ENCODE measurements at places on chromosomes 2 and 18.

DNA sequence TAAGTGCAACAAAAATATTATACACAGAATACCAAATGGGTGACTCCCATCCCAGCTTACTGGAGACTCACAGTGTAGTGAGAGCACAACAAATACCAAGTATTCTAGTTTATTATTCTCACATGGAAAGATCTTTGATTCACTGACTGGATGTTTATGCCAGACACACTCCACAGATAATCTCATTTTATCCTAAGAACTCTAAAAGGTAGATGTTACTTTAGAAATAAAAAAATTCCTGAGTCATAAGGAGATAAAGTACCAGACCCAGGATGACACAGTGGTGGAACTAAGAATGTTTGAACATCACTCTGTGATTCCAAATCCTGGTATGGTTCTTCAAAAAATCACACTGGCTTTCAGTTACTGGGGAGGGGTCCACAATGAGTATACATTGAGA is 136.2 kb downstream of the CDH2 start:
- no peak for DNase-seq

DNA sequence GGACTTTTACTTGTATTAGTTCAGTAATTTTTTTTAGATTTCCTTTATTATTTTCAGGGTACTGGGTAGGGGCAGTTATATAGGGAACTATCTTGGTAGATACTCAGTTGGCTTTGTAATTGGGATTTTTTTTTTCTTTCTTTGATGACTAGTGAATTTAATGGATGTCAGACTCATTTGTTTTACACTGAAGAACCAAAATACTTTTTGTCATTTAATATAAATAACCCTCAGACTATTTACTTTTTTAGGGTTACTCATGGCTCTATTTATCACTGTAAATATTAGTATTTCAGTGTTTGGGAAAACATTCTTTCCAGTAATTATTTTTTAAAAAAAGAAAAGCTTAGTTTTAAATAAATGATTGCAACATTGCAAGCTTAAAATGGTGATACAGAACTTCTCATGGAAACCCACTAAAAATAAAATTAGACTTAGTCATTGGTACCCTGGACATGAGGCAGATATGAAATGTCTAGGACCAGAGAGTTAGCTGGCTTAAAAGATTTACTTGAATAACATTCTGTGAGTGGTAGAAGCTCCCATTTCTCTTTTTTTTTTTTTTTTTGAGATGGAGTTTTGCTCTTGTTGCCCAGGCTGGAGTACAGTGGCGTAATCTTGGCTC is 74.4 kb upstream of the CYP20A1 start:
- no peak for DNase-seq

DNA sequence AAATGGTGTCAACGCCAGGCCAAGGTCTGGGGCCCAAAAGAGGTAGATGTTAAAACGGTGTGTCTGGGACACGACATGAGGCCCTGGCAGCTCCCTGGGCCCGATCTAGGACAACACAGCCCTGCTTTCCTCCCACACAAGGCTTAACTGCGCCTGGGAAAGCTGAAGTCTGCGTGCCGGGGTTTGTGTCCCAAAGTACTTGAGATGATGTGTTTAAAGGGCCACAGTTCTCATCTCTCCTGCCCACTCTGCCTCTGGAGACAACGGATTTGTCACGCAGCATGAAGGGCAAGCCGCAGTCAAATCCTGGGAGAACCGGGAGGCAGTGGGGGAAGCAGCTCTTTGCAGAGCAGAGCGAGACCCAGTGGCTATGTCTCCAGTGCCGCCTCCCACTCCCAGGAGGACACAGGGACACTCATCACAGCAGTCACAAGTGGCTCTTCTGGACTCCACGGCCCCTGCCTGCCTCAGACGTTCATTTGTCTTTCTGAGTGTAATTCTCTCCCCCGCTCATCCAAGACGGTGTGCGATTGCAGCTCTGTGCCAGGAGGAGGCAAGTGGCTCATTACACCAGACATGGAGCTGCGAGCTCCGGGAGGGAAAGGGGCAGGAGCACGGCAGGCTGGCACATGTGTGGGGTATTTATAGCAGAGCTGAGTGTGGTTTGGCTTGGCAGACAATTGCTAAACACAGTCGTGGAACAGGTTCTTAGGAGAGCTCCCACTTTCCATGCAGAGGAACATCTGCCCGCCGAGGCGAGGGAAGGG is 57.7 kb upstream of the SEMA4C start:
- DNase-seq = no peak

GRCh38 chr2:82852787-82853186 is 1606.3 kb downstream of the SUCLG1 start:
- no peak for DNase-seq

DNA sequence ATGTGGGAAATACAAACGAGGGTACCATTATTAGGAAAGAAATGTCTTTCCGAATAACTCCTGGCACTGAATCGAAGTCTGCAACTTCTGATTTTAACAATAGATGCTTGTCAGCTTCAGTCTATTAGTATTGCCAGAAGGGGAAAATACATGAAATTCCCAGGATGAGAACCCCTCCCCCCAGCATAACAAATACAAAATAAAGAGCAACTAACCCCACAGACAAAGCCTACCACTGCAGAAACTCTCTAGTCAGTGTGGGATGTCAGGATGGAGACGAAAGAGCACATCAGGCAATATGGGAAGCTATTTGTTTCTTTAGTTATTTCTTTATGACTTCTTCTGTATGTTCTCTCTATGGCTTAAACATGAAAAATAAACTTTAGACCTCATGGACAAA is 365.0 kb upstream of the CDH2 start:
- no peak for DNase-seq

DNA sequence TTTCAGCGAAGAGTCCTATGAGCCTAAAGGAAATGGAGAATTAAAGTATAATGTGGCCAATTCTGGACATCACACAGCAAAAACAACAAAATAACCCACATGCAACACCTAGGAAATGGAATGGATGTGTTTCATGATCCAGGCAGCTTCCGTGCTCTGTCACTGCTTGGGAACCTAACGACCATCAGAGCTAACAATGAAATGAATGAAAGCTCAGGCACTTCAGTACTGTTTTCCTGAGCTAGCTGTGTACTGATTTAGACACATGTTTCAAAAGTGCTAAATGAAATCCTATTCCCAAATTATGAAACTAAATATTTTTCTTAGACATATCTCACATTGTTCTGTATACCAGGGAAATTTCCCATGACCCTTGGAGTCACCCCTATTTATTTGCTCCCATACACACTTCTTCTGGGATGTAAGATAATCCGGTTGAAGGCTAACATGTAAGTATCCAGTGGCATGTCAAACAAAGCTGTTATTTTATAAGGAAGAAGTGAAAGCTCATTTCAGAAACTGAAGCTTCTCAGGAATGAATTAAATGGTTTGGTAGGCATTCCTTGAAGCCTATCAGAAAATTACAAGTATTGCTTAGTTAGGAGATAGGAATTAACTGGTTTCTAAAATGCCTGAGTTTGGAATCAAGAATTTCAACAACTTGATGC is 108.5 kb upstream of the RND3 start:
- no peak for DNase-seq

GRCh38 chr2:31415421-31415820 is 879 bp upstream of the XDH start:
- no peak for DNase-seq

DNA sequence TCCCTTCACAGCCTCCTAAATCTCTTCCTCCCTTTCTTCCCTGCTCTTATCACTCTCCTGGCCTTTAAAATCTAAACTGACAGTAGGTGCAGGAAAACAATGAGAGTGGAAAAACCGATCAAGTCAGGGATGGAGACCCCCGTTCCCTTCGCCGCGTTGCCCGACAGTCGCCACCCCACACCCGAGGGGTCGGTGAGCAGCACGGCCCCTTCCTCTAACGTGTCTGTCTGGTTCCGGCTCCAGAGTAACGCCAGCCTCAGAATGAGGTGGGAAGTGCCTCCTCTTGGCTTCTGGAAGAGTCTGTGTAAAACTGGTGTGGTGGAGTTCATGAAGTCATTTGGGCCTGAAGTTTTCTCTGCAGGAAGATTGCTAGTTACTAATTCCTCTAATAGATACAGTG is 138.6 kb downstream of the NFATC1 start:
- no peak for DNase-seq

DNA sequence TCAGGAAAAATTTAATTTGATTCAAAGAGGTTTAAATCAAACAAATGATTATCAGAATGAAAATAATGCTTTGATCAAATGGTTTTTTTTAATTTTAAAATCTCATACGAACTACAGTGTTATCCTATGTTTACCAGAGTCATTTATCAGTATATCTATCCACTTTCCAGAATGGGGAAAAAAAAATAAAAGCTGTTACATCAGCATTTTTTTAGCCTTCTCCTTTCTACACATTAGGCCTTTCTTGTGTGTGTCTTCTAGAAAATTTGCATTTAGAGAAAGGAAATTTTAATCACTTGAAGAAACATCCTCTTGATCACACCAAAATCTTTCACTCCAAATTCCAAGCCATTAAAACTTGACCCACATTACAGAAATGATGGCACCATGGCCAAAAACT is 608.9 kb upstream of the ID2 start:
- DNase-seq = no peak

DNA sequence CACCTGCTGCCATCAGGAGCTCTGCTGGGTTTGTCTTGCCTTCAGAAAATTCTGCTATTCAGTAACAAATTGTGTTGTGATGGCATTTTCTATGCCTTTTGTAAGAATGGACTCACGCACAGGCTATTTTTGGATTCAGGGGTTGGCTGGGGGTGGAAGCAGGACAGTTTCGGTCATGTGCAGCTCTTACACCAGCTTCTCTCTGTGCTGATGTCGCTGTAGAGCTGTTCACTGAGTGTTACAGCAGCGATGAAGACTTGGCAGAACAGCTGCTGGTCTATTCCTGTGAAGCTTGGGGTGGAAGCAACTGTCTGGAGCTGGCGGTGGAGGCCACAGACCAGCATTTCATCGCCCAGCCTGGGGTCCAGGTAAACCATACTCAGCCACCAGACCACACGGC is 49.2 kb downstream of the TRPM8 start:
- DNase-seq = no peak

DNA sequence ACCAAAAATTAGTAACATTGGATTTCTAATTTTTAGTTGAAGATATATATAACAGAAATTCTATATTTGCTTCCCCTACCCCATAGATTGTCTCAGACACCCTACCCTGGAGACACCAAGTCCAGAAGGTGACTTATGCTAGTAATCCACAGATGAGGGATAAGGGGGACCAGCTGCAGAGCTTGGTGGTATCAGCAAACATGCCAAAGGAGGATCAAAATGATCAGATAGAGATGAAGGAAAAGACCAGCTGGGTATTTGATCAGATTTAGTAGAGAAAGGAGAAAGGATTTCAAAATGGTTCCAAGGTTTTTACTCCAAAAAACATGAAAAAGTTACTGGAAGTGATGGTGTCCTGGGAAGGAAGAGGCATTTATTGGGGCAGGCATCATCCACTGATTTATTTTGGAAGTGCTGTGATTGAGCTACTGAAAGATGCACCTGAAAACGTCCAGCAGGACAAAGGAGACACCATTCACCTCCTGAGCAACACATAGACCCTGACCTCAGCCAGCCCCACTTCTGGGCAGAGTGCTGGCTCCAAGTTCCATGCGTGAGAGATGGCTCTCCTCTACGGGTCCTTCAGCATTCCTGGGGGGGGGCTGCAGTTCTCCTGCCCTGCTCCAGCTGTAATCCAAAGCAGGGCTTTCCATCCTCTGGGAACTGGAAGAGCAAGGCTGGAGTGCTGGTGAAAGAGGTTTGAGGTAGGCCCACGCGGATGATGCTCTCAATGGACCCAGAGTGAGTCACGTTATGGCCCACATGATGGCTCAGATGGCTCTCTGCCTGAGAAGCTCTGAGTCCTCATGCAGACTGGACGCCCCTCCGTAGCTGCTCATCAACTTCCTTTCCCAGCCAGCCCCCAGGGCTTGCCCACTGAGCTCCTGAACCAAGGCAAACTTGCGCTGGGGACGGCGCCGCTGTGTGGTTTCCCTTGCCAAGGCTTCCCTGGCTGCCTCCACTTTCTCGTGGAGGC is 3.7 kb upstream of the LRRFIP1 start:
- DNase-seq = no peak

GRCh38 chr2:105858868-105859693 is 114.4 kb downstream of the NCK2 start:
- peak; percentile 38 for DNase-seq

All from activated CD4-positive, alpha-beta T cell treated with anti-CD3 and anti-CD28 coated beads for 4 hours (primary cell).